Kidney capillary endothelial cell (primary cell): ENCODE measurements at places on chromosomes 6 and 20.

DNA sequence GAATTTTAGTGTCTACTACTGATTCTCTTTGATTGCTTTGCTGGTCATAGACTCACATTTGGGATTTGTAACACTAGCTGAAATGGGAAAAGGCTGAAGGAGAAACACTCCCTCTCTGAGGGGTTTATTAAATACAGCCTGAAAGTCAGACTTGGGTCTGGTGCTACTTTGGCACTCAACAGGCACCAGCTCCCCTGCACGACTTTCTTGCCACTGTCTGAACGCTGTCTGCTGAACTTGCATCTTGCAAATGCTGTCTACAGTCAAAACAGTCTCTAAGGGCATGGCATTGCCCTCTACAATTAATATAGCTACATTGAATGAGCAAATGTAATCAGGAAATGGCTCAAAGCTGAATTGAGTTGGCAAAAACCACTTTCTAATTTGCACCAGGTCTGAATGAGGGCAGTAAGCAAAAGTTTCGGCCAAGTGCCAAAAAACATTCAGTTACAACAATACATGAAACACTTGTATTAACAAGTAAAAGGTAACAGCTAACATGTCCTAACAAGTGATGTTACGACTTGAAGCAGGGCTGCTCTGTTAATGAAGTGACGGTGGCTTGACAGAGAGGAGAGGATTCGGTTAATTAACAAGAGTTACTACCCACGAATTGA is 119.5 kb downstream of the FOXC1 start:
- DNase-seq, result no peak

DNA sequence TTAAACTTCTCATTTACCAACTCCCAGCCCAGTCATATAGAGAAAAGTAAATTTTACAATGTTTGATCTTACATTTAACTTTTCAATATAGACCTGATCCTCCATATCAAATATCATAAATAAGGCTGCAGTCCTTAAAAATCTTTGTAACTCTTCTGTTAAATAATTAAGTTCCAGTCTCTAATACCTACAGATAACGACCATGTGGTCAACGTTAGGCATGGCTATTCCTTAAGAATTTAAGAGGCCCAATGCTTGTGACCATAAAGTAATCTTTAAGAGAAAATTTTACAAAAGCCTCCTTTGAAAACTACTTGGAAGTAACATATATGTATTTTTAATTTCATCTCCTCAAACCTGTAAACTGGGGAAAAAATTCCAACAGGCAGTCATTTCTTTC is 1.6 kb downstream of the FBXO5 start:
- no peak for DNase-seq

DNA sequence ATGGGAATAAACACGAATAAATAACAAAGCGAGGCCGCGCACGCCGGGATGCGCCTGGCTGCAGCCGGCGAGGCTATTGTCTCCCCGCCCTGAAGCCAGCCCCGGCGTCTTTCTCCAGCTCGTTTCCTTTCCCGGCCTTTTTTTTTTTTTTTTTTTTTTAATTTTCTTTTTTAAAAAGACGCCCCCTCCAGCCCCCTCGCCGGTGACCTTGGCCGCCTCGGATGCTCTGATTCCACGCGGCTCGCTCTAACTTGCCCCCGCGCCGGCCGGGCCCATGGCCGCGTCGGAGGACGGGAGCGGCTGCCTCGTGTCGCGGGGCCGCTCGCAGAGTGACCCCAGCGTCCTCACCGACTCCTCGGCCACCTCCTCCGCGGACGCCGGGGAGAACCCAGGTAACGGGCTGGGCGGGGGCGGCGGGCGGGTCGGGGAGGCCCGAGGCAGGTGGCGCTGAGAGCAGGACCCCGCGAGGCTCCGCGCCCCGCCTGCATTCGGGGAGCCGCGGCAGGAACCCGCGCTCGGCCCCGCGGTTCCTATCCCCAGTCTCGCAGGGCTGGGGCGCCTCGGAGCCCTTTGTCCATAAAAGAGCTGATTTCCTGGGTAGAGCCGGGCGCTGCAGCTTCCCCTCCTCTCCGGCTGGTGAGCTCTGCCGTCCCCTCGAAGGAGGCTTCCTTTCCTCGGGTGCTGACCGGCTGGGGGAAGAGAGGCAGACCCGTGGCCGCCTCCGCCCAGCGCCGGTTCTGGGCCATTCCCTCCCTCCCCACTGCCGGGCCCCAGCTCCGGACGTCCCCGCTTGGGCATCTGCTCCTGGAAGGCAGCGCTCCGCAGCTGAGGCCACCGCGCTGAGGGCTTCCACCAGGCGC is 631 bp downstream of the PHACTR3 start:
- DNase-seq, result no peak

GRCh38 chr6:16585805-16586204 is 175.5 kb downstream of the ATXN1 start:
- DNase-seq, result no peak

DNA sequence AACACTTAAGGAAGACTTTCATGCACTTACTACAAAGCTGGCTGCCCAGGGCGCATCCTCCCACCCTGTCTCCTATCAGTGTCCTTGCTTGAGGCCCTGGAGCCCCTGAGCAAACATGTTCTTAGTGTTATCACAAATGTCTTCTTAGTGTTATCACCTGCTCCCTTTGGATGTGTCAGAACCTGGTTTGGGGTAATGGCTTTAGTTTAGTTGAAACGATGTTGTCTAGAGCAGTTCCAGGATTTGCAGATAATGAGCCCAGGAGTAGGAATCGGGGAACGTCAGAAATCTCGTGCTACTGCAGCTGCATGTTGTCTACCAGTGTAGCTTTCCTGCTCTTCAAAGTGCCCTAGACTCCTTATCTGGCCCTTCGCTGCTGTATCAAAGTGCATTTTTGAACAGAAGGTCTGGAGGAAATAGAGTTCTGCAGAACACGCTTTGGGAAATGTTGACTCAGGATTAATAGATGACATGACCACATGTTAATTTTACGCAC is 69.6 kb downstream of the PHACTR2 start:
- no peak for DNase-seq

- DNase-seq, result no peak
Measured at GRCh38 chr20:14883324-14883723, 545.9 kb upstream of the FLRT3 start.
